Thyroid gland (tissue), 4 donors: ENCODE measurements at places on chromosomes 4 and X. TPM values are rescaled to one million over a fixed set of nuclear protein-coding genes. Genes with fewer than 3 reads are reported as not detected.

Gene SHROOM4
- 10.8 TPM for total RNA-seq

- no peak overlapping the region for H3K4me3 ChIP-seq
- H3K27me3 ChIP-seq, result no peaks in the 10 kb centered on the region
- H3K36me3 ChIP-seq, result no peaks in the 10 kb centered on the region
- peaks cover 2% of the 10 kb centered on the region for H3K4me1 ChIP-seq
- no peak for DNase-seq
- H3K27ac ChIP-seq, result no peak overlapping the region
These were observed 106.7 kb upstream of the PRKX start for GRCh38 chrX:3820167-3820566.

- no peaks in the 10 kb centered on the region for H3K36me3 ChIP-seq
- H3K27me3 ChIP-seq, result no peaks in the 10 kb centered on the region
- no peak for DNase-seq
- no peak overlapping the region for H3K4me3 ChIP-seq
- H3K4me1 ChIP-seq, result no peaks in the 10 kb centered on the region
These were observed 2268.1 kb downstream of the PCDH7 start for GRCh38 chr4:32988165-32988811.

Gene WWC2
- total RNA-seq, result 61.6 TPM

DNA sequence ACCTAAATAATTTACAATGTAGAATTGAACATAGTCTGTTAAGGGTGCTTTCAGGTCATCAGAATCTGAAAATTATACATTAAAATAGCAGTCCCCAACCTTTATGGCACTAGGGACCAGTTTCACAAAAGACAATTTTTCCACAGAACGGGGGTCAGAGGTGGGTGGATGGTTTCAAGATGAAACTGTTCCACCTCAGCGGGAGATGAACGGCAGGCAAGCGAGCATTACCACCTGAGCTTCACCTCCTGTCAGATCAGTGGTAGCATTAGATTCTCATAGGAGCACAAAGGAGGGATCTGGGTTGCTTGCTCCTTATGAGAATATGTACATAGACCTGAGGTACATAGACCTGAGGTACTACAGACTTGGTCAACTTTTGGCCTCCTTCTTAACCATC lies 29.0 kb downstream of the LRBA start:
- H3K27ac ChIP-seq, result no peak overlapping the region
- DNase-seq, result no peak
- H3K4me3 ChIP-seq, result no peak overlapping the region
- H3K4me1 ChIP-seq, result no peaks in the 10 kb centered on the region
- no peaks in the 10 kb centered on the region for H3K27me3 ChIP-seq

DNA sequence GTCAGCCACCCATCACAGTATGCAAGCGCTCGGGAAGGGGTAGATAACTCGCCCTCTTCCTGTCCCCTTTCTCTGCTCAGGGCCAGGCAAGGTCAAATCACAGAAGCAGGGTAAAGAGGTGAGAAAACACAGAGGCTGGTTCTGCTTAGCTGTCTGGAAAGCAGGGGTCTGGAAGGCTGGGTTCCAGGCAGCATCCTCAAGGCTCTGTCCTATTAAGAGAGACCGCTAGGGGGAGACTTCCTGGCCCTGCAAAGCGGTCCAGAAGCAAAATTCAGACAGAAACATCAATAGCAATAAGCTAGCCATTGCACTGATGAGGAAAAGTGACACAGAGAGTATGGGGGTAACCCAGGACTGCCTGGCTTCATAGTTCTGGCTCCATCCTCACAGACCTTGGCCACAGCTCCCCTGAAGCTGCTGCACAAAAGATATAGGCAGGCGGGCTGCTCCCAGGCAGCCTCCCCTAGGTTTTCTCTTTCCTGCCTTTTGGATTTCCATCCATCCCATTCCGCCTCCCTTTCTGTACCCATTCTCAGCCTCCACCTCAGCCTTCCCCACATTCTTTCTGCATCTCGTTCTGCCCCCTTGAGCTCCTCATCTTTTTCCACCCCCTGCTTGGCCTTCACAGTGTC lies 308.5 kb downstream of the EVC2 start:
- H3K4me1 ChIP-seq, result no peaks in the 10 kb centered on the region
- no peak overlapping the region for H3K4me3 ChIP-seq
- H3K27ac ChIP-seq, result no peak overlapping the region
- no peaks in the 10 kb centered on the region for H3K36me3 ChIP-seq
- no peaks in the 10 kb centered on the region for H3K27me3 ChIP-seq

Gene TBL1X
- 42.9 TPM for total RNA-seq

Gene ODAPH
- total RNA-seq, result 0.29 TPM
